ENCODE measurements at places on chromosomes 13 and 19. TPM values are rescaled to one million over a fixed set of nuclear protein-coding genes. Genes with fewer than 3 reads are reported as not detected.

DNA sequence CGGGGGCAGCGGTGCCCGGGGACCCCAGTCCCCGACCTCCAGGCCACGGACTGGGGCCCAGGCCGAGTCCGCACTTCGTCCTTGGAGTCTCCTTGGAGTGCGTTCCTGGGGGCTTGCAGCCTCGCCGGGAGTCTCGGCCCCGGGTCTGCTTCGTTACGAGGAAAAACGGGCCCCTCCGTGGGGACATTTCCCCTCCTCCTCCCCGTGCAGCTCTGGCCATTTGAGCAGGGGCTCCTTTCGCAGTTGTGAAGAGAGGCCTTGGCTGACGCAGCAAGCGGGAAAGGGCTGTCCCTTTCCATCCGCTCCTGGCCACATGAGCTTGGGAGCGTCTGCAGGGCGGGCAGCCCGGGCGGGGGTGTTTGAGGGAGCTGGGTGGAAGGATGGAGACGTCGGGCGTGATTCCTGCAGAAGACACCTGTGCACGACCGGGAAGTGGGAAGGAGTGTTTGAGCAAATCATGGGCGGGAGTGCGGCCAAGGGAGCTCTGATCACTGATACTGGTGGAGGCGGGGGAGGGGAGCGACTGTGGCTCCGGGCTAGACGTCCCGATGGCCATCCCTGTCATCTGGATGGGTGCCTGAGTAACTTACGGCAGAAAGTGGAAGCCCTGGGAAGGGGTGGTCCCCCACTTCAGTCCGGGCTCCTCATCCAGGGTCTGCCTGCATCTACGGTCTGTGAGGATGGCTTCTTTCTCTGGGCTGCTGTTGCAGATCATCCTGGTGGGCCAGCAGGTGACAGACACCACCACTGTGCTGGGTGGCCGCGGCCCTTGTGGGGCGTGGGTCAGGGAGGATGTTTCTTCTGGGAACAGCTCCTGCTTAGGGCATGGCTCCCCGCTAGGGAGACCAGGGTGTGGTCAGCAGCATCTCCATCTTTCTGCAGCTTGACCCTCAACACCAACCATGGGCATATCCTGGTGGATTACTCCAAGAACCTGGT, 736 bp downstream of the GPI start:
- DNase-seq = no peak

GRCh38 chr13:31267126-31267784, 67.5 kb downstream of the B3GLCT start:
- DNase-seq = no peak

- DNase-seq = no peak
Measured at GRCh38 chr13:51275101-51275500, 52.9 kb downstream of the FAM124A start.

Gene PGLYRP1
- total RNA-seq = not detected

Gene FUT2
- total RNA-seq = not detected

All from activated T-helper 2 cell treated with anti-CD3 and anti-CD28 coated beads, Interferon-gamma antibody, Interleukin-2, Interleukin-4, amounts not matched to agents 10 μg/mL and 5 μg/mL and 100 μg/mL, durations not matched to agents 14 hours and 24 hours and 36 hours (primary cell).